ENCODE measurements at places on chromosomes 6 and 20. TPM values are rescaled to one million over a fixed set of nuclear protein-coding genes. Genes with fewer than 3 reads are reported as not detected.

ZSCAN12 gene
- 16.7 TPM for total RNA-seq

LY6G6F gene
- total RNA-seq = not detected

C6orf141 gene
- not detected for total RNA-seq

RAET1L gene
- not detected for total RNA-seq

LKAAEAR1 gene
- total RNA-seq = not detected

SAMD5 gene
- total RNA-seq = 1.6 TPM

BAG2 gene
- 1.2 TPM for total RNA-seq

FOXQ1 gene
- total RNA-seq = 1.9 TPM

SLC17A1 gene
- total RNA-seq = not detected

UNC5CL gene
- 1.0 TPM for total RNA-seq

ARMC12 gene
- total RNA-seq = 2.6 TPM

RIMS4 gene
- total RNA-seq = 96.1 TPM

FOXP4 gene
- 27.9 TPM for total RNA-seq

FAM162B gene
- total RNA-seq = not detected

EYA2 gene
- 94.1 TPM for total RNA-seq

PI16 gene
- not detected for total RNA-seq

SCGN gene
- total RNA-seq = 1.2 TPM

SNAP91 gene
- total RNA-seq = 52.4 TPM

TSPO2 gene
- total RNA-seq = not detected
